ENCODE measurements at places on chromosomes 13 and 19.

DNA sequence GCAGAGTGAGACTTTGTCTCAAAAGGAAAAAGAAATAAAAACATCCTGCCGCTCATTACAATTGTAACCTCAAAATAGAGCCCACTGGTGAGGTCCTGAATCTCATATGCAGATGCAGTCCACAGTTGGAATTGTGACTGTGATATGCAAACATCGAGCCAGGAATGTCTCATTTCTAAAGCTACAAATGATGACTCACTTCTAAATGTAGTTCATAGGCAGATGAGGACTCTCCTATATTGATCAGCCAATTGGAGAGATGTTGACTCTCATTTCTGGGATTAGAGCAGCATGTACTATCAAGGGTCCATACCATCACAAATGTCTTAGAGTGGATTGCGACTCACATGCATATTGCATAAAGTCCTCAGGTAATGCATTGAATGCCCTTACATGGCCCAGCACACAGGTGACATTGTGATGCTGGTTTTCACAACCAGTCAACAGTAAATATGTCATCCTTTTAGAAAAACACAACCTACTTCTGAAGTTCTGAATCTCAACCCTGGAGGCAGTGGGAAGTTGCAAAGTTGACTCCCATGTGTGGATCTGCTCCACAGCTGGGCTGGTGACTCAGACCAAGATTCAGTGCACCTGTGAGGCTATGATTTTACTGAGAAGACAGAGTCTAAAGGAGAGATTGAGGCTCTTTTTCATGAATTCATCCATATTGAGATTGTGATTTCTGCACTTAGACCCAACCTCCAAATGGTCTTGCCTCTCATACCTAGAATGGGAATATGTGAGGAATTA lies 16.9 kb upstream of the ZNF254 start:
- no peak for DNase-seq

DNA sequence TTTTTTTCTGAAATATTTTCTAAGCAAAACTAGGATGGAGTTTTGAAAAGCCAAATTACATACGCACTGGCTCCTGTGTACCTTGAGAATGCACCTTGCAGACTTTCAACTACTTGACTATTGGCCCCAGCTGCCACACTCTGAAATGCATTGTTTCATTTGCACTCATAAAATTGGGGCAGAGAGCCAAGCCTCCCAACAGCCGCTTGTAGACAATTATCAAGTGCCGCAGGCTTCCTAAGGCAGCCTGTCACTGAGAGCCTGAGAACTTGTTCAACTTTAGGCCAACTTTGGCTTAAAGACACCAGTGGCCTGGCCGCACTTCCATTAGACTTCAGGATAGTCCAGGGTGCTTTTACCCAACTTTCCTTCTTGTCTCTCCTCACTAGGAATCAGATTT lies 115.7 kb upstream of the STARD13 start:
- DNase-seq: no peak

- no peak for DNase-seq
Measured at GRCh38 chr13:66926200-66926850, 303.8 kb downstream of the PCDH9 start.

DNA sequence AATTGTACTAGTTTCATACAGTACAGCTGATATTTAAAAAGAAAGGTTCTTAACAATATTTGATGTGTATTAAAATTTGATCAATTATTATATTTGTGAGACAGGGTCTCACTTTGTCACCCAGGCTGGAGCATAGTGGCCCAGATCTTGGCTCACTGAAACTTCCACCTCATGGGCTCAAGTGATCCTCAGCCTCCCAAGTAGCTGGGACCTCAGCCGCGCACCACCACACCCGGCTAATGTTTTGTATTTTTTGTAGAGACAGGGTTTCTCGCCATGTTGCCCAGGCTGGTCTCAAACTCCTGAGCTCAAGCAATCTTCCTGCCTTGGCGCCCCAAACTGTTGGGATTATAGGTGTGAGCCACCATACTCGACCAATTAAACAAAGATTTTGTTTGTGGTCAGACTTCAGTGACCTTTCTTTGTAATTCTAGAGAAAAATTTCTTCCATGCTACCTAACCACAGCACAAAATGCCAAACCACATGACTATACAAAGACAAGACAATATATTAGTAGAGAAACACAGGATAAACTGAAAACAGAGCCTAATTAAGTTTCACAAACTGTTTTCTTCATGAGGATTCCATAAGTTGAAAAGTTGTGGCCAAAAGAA lies 59.6 kb downstream of the RBM26 start:
- DNase-seq: no peak

- DNase-seq: no peak
Measured at GRCh38 chr13:82136880-82137279, 1745.4 kb downstream of the SLITRK1 start.

DNA sequence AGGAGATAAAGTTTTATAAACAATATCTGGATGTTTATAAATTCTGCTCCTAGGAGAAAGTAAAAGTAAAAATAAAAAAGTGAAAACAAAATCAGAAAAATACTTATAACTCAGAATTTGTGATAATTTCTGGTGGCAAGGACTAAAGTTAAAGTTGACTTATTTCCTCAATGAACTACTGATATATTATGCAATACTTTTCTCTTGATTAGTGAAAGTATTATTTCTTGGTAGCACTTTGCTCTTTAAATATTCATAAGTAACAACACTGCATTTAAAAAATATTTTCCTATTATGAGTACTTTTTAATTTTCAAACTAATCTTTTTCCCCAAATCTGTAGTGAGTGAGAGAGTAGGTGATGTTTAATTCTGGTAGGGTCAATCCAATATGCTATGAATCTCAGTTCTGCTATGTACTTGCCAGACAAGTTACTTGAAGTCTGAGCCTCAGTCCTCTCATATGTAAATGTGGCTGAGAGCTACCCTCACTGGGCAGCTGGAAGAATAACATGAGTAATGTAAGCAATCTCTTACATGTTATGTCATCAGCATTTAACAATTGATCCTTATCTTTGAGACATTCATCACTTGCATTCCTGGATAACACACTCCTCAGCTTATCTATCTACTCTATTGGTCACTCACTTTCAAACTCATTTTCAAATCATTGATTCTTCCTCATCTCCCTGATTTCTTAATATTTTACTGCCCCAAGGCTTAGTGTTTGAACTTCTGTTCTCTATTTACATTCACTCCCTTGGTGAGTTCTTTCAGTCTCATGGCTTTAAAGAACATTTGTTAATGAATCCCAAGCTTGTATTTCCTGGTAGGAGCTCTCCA lies 239.0 kb downstream of the RGCC start:
- peak; percentile 75 for DNase-seq

- no peak for DNase-seq
Measured at GRCh38 chr13:72565893-72566292, 161.5 kb downstream of the MZT1 start.

DNA sequence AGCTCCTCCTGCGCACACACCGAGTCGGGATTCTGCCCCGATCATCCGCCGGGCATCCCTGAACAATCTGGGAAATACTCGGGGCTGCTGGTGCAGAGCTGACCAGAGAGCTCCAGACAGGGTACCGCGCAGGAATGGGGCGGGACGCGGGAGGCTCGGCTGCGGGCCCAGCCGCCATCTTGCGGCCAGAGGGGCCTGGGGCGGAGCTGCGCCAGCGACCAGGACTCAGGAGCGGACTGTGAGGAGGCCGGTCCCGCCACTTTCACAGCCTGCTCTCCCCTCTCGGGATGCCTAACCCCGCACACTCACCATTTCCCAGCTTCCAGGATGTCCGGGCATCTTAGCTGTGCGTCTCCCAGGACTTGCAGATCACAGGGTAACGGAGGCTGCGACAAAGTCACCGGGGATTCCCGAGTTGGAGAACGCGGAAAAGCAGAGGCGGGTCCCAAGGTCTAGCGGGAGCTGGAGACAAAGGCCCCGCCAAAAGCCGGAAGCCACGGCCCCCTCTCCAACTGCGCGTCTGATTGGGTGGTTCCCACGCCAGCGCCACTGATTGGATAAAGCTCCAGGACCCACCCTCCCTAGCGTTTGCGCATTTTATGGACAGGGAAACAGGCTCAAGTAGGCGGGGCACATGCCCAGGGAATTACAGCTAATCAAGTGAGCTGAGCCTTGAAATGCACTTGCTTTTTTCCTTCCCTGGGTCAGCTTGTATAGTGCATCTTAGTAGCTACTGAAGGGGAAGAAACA lies 15.8 kb upstream of the ZNF43 start:
- DNase-seq: peak; percentile 67

DNA sequence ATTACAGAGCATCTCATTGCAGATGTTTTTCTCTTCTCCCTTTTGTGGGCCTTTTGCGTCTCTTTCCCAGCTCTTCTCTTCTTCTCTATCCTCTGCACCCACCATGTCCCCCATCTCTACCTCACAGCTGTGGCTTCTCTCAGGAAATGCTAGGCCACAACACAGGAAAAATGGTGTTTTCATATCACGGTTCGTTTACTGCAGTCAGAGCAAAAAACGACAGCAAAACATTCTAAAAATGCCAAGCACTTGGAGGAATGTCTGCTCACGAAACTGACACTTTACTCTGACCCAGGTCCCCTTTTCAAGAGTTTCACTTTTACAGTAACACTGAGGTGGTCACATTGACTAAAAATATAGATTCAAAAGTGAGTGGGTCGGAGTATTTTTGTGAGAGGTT lies 152.2 kb downstream of the DCT start:
- no peak for DNase-seq

DNA sequence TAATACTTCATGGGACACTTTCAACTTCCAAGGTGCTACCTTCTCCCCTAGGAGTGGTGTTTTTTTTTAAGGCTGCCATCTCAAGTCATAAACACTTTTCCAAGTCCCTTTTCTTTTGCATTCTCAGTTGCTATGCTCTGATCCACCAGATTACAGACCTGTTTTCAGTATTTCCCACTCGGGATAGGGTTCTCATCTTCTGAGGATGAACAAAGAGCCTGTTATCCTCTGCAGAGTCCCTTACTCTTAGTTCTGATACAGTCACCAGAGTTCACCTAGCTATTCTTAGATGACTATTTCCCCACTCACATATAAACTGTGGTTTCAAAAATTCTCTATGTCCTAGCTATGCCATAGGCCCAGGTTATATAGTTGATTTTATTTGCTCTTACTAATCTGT lies 15.9 kb downstream of the ZDHHC20 start:
- DNase-seq: no peak

DNA sequence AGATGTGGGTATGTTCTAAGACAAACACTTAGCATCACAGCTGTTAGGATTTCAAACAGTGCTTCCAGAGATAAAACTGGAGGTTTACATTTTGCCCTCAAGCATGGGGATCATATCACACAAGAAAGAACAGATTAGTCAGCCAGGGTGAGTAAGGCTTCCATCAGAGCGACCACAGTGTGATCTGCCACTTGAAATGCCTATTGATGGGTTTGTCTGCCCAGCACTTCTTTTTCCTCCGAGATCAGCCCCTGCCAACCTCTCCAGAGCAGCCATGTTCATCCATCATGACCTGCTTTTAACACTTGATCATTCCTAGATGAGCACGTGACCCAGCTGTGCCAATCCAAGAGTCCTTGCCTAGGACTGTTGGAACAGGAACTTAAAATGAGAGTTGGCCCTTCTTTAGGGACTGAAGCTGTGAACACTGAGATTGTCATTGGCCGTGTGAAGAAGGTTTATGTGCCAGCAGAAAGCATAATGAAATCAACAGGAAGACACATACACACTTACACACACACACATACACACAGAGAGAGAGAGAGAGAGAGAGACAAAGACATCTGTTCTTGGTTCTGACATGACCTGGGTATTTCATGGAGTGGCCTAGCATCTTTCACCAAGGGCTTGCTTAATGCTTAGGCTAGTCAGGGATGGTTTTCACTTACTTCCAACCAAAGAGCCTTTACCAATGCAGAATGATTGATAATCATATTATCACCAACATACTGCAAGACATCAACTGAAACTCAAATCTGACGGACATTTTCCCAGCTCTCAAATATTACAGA lies 5.2 kb upstream of the CEBPG start:
- no peak for DNase-seq

- DNase-seq: no peak
Measured at GRCh38 chr13:46656786-46657185, 103.8 kb downstream of the LRCH1 start.

DNA sequence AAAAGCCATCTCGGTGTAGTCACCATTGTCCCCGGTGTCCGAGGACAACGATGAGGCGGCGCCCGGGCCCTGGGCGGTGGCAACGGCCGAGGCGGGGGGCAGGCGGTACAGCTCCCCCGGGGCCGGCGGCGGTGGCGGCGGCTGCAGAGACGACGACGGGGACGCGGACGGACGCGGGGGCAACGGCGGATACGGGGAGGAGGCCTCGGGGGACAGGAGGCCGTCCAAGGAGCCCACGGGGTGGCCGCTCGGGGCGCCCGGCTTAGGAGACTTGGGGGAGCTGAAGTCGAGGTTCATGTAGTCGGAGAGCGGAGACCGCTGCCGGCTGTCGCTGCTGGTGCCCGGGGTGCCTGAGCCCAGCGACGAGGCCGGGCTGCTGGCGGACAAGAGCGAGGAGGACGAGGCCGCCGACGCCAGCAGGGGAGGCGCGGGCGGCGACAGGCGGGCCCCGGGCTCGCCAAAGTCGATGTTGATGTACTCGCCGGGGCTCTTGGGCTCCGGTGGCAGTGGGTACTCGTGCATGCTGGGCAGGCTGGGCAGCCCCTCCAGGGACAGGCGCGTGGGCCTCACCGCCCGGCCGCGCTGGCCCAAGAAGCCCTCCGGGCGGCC lies 3.5 kb downstream of the IRS2 start:
- no peak for DNase-seq

DNA sequence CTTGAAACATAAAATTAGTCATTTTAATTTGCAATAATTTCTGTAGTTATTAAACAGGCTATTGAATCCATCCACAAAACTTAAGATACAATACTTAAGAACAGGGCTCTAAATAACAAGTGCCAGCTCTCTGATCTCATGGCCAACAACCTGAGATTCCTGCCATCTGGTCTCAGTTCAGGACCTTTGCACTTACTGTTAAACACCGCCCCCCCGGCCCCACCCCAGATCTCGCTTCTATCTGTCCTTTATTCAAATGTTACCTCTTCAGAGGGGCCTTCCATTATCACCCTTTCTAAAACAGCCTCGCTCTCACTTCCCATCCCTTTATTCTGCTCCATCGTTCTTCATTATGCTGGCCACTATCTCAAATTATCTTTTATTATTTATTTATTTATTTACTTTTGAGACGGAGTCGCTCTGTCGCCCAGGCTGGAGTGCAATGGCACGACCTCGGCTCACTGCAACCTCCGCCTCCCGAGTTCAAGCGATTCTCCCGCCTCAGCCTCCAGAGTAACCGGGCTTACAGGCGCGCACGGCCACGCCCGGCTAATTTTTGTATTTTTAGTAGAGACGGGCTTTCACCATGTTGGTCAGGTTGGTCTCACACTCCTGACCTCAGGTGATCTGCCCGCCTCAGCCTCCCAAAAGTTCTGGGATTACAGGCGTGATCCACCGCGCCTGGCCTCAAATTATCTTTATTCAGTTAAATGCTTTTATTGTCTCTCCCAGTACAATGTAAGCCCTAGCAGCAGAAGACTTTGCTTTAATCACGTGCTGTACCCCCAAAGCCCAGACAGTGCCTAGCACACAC lies 838 bp upstream of the SNRNP70 start:
- DNase-seq: no peak

DNA sequence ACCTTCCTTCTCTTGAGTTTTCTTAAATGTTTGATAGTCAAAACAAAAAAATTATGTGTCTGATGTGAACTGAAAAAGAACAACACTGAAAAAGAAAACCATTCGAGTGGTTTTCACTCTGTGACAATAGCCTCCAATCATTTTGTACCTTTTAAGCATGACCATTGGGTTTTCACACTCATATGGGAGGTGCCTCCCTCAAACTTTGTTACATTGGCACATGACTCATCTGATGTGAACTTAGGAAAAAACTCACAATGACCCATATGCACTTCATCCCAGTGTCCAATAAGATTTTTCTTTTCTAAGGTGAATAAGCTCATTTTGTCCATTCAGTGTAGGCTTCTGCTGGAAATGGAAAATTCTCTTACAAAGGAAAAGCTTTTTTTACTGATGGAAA lies 66.6 kb upstream of the XPO4 start:
- peak; percentile 8 for DNase-seq

All from skeletal muscle cell (primary cell).